T-helper 17 cell (primary cell): ENCODE measurements at places on chromosomes 12 and 14. TPM values are rescaled to one million over a fixed set of nuclear protein-coding genes. Genes with fewer than 3 reads are reported as not detected.

- H3K36me3 ChIP-seq, result no peaks in the 10 kb centered on the region
- H3K27me3 ChIP-seq, result no peaks in the 10 kb centered on the region
- no peaks in the 10 kb centered on the region for H3K4me1 ChIP-seq
- no peak for DNase-seq
- H3K4me3 ChIP-seq, result no peak overlapping the region
- no peak overlapping the region for H3K27ac ChIP-seq
Observed at GRCh38 chr12:18430425-18431048, 169.2 kb downstream of the PIK3C2G start.

GRCh38 chr12:80551897-80552296 is 107.9 kb downstream of the PTPRQ start:
- H3K4me1 ChIP-seq, result no peaks in the 10 kb centered on the region
- no peak overlapping the region for H3K27ac ChIP-seq
- H3K4me3 ChIP-seq, result no peak overlapping the region
- no peak for DNase-seq
- H3K27me3 ChIP-seq, result no peaks in the 10 kb centered on the region
- no peaks in the 10 kb centered on the region for H3K36me3 ChIP-seq

DNA sequence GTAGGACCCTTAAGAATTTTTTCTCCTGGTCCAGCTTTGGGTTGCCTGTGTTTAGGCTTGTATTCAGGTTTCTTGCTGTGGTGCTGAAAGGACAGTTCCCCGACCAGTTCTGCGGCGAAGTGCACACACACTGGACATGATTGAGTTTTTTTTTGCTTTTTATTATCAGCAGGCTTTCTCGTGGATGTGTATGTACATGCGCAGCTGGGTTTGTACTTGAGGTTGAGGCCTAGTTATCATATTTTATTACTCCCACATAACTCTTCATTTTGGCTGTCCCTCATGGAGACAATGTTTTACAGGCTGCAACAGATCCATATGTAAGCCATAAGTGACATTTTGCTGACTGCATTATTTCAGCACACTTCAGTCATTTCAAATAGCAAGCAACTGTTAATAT is 2.5 kb downstream of the SCN8A start:
- H3K36me3 ChIP-seq, result peaks cover 5% of the 10 kb centered on the region
- H3K4me3 ChIP-seq, result no peak overlapping the region
- H3K27ac ChIP-seq, result no peak overlapping the region

DNA sequence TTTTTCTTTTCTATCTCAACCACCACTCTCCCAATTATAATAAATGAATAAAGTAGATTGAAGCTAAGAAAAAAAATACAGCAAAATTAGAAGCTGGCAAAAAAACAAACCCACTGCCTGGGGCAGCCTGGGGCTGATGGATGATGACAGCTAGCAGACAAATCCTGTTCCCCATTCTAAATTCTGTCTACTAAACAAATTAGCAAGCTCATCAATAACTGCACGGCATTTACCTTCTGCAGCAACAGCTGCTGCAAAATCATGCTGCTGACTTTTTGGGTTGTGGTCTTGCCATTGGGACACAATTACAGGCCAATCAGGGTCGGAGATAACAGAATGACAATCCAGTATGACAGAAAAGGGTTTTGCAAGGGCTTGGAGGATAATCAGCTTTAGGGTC is 443.6 kb upstream of the SOX5 start:
- no peak overlapping the region for H3K27ac ChIP-seq
- no peaks in the 10 kb centered on the region for H3K27me3 ChIP-seq
- no peak overlapping the region for H3K4me3 ChIP-seq
- no peaks in the 10 kb centered on the region for H3K36me3 ChIP-seq
- no peak for DNase-seq

- H3K4me1 ChIP-seq, result no peaks in the 10 kb centered on the region
- no peaks in the 10 kb centered on the region for H3K36me3 ChIP-seq
- no peaks in the 10 kb centered on the region for H3K27me3 ChIP-seq
- DNase-seq, result no peak
Observed at GRCh38 chr12:100967189-100967588, 172.6 kb downstream of the ANO4 start.

- H3K27me3 ChIP-seq, result peaks cover 23% of the 10 kb centered on the region
- peaks cover 10% of the 10 kb centered on the region for H3K4me1 ChIP-seq
- peaks cover 2% of the 10 kb centered on the region for H3K36me3 ChIP-seq
- no peak overlapping the region for H3K27ac ChIP-seq
Observed at GRCh38 chr12:6158749-6159148, 34.3 kb upstream of the VWF start.

DNA sequence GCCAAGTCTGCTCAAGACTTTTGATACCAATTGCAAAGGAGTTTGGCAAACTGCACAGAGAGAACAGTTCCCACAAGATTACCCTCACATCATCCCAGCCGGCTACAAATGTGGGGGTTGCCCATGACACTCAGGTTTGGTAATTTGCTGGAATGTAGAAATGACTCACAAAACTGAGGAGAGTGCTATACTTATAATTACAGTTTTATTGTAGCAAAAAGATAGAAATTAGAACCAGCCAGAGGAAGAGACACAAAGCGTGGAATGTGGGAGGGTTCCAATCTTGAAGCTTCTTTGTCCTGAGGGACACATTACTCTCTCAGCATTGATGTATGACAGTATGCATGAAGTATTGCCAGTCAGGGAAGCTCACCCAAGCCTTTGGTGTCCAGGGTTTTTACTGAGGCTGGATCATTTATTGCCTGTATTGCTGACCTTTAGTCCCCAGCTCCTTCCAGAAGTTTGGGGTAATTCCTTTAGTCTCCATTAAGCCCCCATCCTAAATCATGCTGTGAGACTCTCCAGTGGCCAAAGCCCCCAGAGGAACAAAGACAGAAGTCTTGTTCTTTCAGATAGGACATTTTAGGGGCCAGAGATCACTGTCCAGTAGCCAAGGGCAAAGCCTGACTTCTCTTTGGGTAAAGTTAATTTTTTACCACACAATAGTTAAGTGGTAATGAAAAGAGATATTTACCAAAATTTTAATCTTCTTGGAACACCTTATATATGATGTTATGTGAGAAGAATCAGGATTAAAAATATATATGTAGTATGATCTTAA is 9.9 kb downstream of the TBK1 start:
- no peaks in the 10 kb centered on the region for H3K27me3 ChIP-seq
- no peak overlapping the region for H3K4me3 ChIP-seq
- no peak overlapping the region for H3K27ac ChIP-seq
- H3K4me1 ChIP-seq, result peaks cover 25% of the 10 kb centered on the region
- H3K36me3 ChIP-seq, result peaks cover 4% of the 10 kb centered on the region
- no peak for DNase-seq

DNA sequence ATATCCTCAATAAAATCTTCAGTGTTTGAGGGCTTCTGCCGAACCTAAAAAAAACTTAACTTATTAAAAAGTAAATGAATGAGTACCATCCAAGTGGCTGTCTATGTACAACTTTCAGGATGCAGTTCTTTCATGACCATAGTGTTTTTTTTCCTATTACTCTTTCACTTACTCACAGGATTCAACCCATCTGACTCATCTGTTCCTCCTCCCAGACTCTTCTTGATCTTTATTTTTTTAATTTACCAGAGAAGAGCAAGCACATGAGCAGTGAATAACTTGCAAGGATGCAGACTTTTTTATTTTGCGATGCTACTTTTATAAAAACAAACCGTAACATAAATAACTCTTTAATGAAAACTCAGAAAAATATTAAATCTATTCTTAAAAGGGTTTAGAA is 24.5 kb downstream of the RECQL start:
- peak overlapping the region; percentile 41 for H3K27ac ChIP-seq
- no peak for DNase-seq
- H3K4me1 ChIP-seq, result peaks cover 2% of the 10 kb centered on the region

- no peak overlapping the region for H3K4me3 ChIP-seq
- H3K36me3 ChIP-seq, result no peaks in the 10 kb centered on the region
- H3K27ac ChIP-seq, result no peak overlapping the region
- H3K4me1 ChIP-seq, result no peaks in the 10 kb centered on the region
- no peak for DNase-seq
Observed at GRCh38 chr12:129651951-129652350, 251.9 kb downstream of the TMEM132D start.

DNA sequence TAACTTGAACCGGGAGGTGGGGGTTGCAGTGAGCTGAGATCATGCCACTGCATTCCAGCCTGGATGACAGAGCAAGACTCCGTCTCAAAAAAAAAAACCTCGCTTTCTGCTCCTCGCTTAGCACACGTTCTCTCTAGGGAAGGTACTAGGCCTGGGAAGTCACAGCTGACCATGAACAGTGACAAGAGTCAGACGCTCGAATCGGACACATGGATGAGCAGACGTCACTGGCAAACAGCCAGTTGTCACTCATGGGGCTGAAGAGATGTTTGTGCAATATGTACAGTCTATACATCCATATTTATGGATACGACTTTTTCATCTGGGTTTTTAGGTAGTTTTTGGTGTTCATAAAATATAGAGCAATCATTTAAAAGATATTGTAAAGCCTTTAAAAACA is 19.4 kb downstream of the TCHP start:
- no peak overlapping the region for H3K4me3 ChIP-seq
- H3K27ac ChIP-seq, result peak overlapping the region; percentile 27
- H3K27me3 ChIP-seq, result no peaks in the 10 kb centered on the region
- peaks cover 4% of the 10 kb centered on the region for H3K36me3 ChIP-seq
- H3K4me1 ChIP-seq, result peaks cover 3% of the 10 kb centered on the region
- no peak for DNase-seq

DNA sequence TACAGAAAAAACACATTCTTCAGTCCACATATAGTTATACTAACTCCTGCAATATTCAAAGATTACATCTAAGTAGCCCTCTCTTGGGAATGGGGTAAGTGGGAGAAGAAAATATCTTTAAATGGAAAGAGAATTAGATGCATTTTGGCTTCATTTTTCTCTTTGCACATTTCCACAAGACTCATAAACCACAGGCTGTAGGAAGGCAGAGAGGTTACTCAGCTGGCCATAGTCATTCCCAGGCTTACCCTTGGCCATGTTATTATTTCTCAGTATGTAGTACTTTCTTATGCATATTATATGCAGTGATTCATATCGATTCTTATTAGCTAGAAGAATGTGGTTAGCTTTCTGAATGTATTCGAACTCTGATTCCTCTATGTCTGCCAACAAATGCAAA is 92.2 kb downstream of the PTPRR start:
- H3K4me1 ChIP-seq, result peaks cover 3% of the 10 kb centered on the region
- no peaks in the 10 kb centered on the region for H3K36me3 ChIP-seq
- H3K4me3 ChIP-seq, result no peak overlapping the region
- no peak overlapping the region for H3K27ac ChIP-seq

GRCh38 chr12:62761658-62762057 is 173.3 kb downstream of the PPM1H start:
- no peak overlapping the region for H3K4me3 ChIP-seq
- peaks cover 36% of the 10 kb centered on the region for H3K27me3 ChIP-seq
- no peak overlapping the region for H3K27ac ChIP-seq
- no peaks in the 10 kb centered on the region for H3K36me3 ChIP-seq
- DNase-seq, result no peak

GRCh38 chr14:53209370-53209769 is 56.2 kb upstream of the DDHD1 start:
- no peak overlapping the region for H3K27ac ChIP-seq
- no peak for DNase-seq
- no peak overlapping the region for H3K4me3 ChIP-seq
- H3K36me3 ChIP-seq, result no peaks in the 10 kb centered on the region

The B4GALNT1 gene
- not detected for total RNA-seq

The KCNJ8 gene
- total RNA-seq, result not detected

The NYNRIN gene
- 0.22 TPM for total RNA-seq

The FAM181A gene
- not detected for total RNA-seq

The SERPINA5 gene
- total RNA-seq, result not detected

The VASH1 gene
- total RNA-seq, result 11.7 TPM

The ARHGAP9 gene
- total RNA-seq, result 295 TPM

The PRB2 gene
- total RNA-seq, result not detected

The PPP1R36 gene
- total RNA-seq, result not detected
